ENCODE measurements at places on chromosomes 13 and 19.

DNA sequence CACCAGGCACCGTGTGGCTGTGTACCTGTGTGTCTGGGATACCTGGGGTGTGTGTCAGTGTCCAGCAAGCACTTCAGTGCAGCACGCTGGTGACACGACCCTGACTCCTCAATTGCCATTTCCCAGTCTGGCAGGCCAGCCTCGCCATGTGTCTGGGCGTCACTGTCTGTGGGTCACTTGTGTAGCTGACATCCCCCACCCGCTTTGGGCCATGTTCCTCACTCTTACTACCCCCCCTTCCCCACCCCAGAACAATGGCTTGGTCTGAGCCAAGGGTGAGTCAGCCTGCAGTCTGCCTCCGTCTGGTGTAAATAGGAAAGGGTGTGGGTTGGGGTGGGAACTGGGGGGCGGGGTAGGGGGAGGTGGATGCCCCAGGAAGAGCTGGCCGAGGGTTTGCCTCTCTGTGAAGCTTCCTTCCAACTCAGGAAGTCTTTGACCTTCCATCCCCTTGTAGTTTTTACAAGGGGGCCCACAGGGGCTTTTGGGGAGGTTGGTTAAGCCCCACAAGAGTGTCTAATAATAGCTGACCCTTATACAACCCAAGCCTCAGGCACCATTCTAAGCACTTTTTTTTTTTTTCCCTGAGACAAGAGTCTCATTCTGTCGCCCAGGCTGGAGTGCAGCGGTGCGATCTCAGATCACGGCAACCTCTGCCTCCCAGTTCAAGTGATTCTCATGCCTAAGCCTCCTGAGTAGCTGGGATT lies 17.6 kb downstream of the NOVA2 start:
- no peak for DNase-seq

DNA sequence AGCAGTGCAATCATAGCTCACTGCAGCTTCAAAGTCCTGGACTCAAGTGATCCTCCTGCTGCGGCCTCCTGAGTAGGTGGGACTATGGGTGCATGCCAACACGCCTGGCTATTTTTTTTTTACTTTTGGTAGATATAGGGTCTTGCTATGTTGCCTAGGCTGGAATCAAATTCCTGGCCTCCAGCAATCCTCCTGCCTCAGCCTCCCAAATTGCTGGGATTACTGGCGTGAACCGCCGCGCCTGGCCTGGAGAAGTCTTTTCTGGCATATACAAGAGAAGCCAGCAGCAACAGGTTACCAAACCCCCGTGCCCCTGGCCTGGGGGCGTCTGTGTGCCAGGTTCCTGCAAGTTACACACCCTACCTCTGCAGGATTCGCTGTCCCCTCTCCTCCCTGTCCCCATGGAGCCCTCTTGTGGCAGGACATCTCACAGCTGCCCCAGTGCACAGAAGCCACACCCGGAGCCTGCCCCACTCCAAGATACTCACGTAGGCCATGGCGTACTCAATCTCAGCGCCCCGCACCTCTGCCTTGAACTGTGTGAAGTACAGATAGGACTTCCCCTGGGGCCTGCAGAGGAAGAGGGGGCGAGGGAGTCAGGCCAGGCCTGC lies 9.9 kb downstream of the MYDGF start:
- no peak for DNase-seq

GRCh38 chr19:5837761-5838352 lies 1.6 kb downstream of the FUT6 start:
- DNase-seq, result no peak

GRCh38 chr19:47886010-47886559 lies at the start of gene SULT2A1:
SULT2A1 (minus strand) TSS chr19:47886315; CDS start chr19:47886257, 58 bp downstream.
- DNase-seq, result no peak

DNA sequence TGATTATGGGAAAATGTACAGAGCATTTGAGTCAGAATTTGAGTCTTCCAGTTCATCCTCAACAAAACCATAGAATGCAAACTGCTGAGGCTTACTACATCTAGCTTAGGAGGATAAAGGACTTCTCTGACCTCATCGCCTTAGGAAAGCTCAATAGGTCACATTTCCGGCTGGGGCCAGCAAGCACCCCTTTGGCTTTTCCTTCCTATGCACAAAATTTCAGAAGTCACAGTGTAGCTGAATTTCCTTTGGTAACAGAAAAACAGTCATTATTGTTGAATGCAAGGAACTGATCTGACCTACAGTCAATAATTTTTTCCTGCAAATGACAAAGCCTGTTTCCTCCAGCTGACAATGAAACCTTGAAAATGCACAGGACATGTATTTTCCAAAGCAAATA lies 32.8 kb upstream of the LRCH1 start:
- no peak for DNase-seq

All from LHCN-M2 (cell line).